ENCODE measurements at places on chromosomes 5 and 9.

DNA sequence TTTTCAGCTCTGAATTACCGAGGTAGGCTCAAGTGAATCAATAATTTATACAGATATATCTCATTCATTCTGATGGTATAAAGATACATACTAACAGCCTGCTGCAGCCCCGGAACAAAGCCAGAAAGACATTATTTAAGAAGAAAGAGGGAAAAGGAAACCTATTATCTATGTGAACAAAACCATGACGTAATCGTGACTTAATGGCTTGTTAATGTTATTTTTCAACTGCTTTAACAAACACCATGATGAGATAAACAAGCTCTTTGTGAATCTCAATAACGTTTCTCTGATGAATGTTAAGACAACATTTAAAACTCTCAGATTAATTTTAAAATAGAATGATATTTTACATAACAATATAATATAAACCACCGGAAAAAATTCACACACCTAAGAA lies 237.1 kb downstream of the SLF1 start:
- no peak for DNase-seq

DNA sequence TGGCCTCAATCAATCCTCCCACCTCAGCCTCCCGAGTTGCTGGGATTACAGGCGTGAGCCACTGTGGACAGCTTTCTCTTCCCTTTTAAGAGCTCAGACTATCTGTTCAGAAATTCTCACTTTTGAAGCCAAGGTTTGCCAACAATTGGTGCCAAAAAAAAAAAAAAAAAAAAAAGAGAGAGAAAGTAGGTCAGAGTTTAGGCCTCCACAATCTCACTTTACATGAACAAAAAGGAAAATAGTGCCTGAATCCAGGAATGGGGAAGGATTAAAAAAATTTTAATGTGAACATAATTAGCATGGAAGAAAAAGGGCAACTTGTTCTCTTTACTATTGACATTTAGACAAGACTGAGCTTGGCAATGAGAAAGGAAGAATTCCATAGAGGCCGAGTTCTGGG lies 94.1 kb downstream of the NSG2 start:
- DNase-seq = no peak

DNA sequence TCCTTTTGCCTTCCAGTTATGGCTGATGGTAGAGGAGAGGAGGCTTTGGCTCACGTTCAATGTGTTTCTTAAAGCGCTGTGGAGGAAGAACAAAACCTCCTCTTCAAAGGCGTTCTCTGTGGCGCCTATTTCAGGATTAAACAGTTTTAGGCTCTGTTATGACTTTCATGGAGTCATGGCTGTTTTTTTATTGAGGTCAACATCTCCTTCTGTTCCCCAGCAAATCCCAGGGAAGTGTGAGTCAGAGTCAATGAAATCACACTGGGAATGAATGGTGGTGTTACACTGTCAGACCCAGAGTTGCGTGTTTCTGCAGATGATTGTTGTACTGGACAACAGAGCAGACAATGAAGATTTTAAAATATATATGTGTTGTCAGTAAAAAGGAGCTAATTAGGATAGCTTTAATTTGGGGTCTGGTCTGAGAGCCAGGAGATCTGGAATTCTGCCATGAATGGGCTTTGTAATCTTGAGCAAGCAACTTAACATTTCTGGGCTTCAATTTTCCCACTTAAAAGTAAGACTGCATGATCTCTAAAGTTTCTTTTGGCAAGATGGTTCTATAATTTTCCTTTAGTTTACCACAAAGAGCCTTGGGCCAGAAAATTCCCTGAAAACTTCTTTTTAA lies 240.7 kb downstream of the CSNK1G3 start:
- DNase-seq = no peak

DNA sequence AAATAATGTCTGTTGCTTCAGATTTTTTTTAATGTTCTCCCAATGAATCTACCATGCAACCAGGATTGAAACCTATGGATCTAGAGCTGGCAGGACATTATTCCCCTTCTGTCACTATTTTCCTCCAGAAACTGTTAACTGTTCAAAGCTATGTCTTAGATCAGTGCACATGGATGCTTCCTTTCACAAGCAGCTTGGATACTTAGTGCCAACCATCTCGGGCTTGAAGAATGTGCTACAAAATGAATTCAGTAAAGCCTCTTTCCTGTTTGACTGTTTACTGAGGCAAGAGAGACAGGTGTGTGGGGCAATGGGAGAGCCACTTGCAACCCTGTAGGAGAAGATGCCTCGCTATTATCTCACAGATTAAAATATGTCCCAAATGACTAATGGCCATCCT lies 774.8 kb downstream of the KCTD16 start:
- no peak for DNase-seq

DNA sequence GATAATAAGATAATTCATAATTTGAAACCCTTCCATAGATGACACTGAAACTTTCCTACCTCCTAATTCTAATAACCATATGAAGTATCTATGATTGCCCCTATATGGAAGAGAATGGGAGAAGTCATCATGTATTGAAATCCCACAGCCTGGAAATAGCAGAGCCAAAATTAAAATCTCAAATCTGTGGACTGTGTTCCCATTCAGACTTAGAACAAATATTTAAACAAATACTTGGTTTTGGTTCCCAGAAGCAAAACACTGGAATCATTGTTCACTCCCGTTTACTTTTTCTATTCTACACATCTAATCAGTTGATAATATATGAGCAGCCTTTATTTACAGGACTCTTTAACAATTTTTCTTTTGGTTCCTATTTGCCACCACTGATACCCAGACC lies 92.6 kb upstream of the PTPRD start:
- DNase-seq = no peak

- DNase-seq = no peak
Measured at GRCh38 chr9:112421771-112422222, 41.9 kb downstream of the HSDL2 start.

DNA sequence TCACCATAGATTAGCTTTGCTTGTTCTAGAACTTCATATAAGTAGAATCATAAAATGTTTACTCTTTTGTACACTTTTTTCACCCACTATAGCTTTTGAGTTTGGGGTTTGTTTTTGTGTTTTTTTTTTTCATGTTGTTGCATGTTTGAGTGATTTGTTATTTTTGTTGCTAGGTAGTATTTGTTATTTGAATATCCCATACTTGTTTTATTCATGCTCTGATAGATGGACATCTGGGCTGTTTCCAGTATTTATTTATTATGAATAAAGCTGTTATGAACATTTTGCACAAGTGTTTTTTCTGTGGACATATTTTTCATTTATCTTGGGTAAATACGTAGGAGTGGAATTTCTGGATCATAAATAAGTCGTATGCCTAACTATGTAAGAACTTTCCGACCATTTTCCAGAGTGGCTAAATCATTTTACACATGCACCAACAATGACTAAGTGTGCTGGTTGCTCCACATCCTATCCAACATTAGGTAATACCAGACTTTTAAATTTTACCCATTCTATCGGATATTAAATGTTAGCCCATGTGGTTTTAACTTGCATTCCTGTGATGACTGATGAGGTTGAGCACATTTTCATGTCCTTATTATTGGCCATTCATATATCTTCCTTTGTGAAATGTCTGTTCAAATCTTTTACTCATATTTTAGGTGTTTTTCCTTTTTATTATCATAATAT lies 69.1 kb upstream of the NR4A3 start:
- no peak for DNase-seq

- no peak for DNase-seq
Measured at GRCh38 chr5:108711898-108712297, 35.8 kb upstream of the FER start.

GRCh38 chr9:109856785-109857184 lies 76.8 kb downstream of the PALM2AKAP2 start:
- DNase-seq = no peak

DNA sequence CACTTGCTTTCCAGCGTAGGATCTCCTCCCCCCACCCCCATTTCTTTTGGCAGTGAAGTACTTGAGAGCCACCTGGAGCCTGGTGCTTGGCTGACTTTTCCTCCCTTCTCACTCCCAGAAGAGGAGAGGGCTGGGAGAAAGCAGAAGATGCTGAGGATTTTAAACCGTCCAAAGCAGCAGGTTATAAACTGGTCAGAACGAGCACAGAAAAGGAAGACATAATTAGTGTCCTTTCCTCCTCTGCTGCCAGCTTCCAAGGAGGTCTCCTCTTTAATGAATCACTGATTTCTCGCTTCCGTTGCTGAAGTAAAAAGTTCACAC lies 563 bp upstream of the FGF10 start:
- no peak for DNase-seq

DNA sequence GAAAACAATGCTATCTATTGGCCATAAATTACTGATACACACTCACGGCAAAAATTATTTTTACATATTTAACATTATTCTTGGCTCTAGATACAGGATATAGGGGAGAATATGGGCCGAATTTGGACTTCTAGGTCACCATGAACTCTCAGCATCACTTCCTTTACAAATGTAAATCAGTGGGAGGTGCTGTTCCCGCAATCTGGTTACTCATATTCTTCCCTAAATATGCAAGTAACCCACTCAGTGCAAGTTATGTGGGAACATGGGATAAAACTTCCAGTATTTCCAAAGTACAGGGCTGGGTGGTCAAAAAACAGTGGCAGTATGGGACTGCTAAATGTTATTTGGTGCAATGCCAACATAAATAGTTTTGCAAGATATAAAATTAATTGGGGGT lies 145.6 kb downstream of the PPP2R2B start:
- DNase-seq = no peak

DNA sequence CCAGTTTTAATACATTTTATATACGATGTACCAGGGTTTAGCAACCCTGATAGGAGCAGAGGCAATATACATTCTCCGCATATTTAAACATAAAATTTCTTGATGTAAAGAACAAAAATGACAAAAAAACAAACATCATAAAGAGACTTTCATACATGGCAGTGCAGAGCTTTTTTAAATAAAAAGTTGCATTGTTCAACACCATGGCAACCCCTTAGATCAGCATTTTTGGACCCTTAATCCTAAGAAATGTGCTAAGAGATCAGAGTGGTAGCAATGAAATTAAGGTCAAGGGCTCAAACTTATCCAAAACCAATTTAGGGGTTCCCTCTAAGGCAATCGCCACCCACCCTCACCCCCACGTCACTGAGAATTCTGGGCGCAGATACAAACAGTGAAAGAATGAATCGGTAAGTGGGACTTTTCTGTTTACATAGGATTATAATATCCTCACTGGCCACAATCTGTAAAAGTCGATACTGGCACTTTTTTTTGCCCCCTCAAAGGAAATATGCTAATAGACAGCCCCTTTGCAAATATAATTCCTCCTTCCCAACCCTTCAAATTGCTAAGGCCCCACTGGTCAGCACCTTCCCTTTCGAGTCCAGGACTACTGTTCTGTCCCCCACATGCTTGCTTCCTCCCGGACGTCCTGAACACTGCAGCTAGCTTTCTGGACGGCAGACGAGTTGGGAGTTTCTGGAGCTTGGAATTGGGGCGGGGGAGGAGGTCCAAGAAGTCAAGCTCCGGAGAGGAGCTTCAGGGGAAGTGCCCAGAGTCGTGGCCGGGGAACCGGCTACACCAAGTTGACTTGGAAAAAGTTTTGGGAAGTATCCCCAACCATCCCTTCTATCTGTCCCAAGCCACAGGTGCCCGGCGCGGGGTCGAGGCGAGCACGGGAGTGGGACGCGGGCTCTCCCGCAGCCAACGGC lies 2.2 kb downstream of the GAS1 start:
- peak; percentile 59 for DNase-seq

DNA sequence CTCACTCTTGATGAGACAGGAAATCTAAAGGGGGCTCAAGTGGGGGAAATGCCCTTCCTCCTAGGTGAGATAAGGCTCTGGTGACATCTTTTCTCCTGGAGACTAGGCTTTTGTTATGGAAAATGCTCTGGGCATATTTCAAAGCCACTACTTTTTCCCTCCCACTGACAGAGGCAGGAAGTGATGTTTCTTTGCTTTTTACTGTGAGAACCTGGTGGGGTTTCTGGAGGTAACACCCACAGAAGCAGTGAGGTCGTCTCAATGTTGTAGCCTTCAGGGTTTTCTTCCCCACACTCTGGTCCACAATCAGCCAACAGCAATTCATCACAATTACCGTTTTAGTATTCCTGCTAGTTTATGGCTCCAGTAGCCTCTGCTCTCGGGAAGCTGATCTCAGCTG lies 41.4 kb upstream of the FAM240B start:
- peak; percentile 43 for DNase-seq

DNA sequence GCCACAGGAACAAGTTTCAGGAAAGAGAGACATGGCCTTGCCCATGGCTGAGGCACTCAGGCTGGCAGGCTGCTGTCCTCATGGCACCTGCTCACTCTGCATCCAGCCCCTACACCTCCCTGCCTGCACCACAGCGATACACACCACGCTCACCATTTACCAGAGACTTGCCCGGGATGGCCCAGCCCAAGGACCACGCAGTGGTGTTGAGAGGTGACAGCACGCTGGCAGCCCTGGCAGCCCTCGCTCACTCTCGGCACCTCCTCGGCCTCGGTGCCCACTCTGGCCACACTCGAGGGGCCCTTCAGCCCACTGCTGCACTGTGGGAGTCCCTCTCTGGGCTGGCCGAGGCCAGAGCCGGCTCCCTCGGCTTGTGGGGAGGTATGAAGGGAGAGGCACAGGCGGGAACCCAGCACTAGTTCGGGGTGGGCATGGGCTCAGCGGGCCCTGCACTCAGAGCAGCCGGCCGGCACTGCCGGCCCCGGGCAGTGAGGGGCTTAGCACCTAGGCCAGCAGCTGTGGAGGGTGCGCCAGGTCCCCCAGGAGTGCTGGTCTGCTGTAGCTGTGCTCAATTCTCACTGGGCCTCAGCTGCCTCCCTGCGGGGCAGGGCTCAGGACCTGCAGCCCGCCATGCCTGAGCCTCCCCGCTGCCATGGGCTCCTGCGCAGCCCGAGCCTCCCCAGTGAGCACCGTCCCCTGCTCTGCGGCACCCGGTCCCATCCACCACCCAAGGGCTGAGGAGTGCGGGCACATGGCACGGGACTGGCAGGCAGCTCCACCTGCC lies 20.3 kb downstream of the ZDHHC11B start:
- peak; percentile 42 for DNase-seq

- peak; percentile 5 for DNase-seq
Measured at GRCh38 chr9:31140316-31140715, 1244.1 kb upstream of the ACO1 start.

GRCh38 chr5:119597728-119598298 lies 31.5 kb upstream of the FAM170A start:
- DNase-seq = no peak

DNA sequence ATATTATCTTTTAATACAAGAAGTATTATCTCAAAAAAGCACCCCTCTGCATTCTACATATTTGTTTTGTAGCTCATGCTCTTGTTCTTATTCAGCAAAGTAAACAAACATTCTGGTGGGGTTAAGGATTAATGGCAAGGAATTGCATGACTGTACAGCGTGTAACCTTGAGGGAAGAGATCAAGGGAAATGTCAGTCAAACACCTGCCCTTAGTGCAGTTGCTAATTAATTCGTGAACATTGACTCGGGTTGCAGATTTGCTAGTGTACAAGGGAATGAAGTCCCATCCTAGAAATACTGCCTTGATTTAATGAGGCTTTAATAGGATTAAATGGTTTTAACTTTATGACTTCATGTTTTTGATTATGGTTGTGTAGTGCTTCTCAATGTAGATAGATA lies 1758.1 kb downstream of the MAT2B start:
- DNase-seq = no peak

All from H7 (cell line).